ENCODE measurements at places on chromosomes 1 and 21. TPM values are rescaled to one million over a fixed set of nuclear protein-coding genes. Genes with fewer than 3 reads are reported as not detected.

Gene C8B
- not detected for total RNA-seq

Gene SPRR5
- not detected for total RNA-seq

Gene NEGR1
- total RNA-seq = not detected

Gene NBPF20
- 3.0 TPM for total RNA-seq

Gene NFASC
- 1.1 TPM for total RNA-seq

Gene EXTL2
- 7.7 TPM for total RNA-seq

Gene GJB4
- total RNA-seq = 0.13 TPM

Gene ANKRD65
- total RNA-seq = 0.14 TPM

Gene LCE5A
- not detected for total RNA-seq

Gene NEK2
- total RNA-seq = 44.2 TPM

Gene TPTE
- not detected for total RNA-seq

Gene RIPPLY3
- total RNA-seq = 0.59 TPM

Gene ZYG11B
- total RNA-seq = 7.3 TPM

Gene LAPTM5
- 0.28 TPM for total RNA-seq

Gene LDLRAD1
- not detected for total RNA-seq

Gene CD5L
- not detected for total RNA-seq

Gene TNFRSF4
- total RNA-seq = not detected

Gene BLACAT1
- total RNA-seq = not detected

Gene MIGA1
- total RNA-seq = 7.5 TPM

Gene CR1
- total RNA-seq = not detected

Gene SYF2
- total RNA-seq = 44.7 TPM

Gene TRIM46
- 2.9 TPM for total RNA-seq

Gene LCE1E
- total RNA-seq = not detected

Gene ATP5PO
- 137 TPM for total RNA-seq

Gene NBPF6
- not detected for total RNA-seq

Gene EDN2
- total RNA-seq = 41.6 TPM

Gene MSH4
- not detected for total RNA-seq
